ENCODE measurements at places on chromosomes 7 and 10. TPM values are rescaled to one million over a fixed set of nuclear protein-coding genes. Genes with fewer than 3 reads are reported as not detected.

The MARVELD1 gene
- 4.0 TPM for polyA plus RNA-seq

The GRM3 gene
- not detected for polyA plus RNA-seq

The WEE2 gene
- not detected for polyA plus RNA-seq

The SHOC2 gene
- polyA plus RNA-seq = 27.3 TPM

GRCh38 chr10:15123749-15124184 lies 26.6 kb downstream of the RPP38 start:
- no peaks in the 10 kb centered on the region for H3K4me1 ChIP-seq
- no peak overlapping the region for H3K4me3 ChIP-seq
- H3K36me3 ChIP-seq = peaks cover 40% of the 10 kb centered on the region
- no peak overlapping the region for H3K27ac ChIP-seq

DNA sequence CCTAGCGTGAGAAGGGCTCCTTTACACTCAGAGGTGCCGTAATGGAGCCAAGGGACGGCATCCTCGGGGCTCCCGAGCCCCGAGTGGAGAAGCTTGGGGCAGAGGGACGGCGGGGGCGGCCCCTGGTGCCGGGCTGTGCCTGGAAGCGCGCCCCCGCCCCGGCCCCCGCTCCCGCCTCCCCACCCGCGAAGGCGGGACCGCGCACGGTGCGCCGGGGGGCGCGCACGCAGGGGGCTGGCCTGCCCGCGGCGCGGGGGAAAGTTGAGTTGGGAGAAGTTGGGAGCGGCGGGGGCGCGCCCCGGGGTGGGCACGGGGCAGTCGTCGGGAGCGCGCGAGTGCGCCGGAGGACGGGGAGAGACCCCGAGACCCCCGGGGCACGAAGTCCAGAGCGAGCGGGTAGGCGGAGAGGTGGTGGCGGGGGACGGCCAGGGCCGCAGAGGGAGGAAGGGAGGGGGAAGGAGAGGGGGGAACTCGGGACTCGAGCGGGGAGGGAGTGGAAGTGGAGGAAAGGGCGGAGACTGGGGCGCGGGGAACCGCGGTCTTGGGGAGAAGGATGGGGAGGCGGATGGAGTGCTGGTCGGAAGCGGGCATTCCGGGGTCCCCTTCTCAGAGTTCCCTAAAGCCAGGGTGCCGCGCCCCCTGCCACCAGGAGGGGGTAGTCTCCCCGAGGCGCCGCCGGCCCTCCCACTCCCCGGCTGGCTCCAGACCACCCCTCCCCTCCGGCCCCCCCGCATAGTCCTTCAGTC lies at the start of gene SLC4A2:
Gene SLC4A2, plus strand, starts transcription at position 223 of the 746 bp plus-strand sequence. CDS start 2,399 bp downstream, outside the sequence.
- DNase-seq = peak; percentile 94
- peaks cover 6% of the 10 kb centered on the region for H3K36me3 ChIP-seq
- H3K27ac ChIP-seq = peak within 1 kb of the TSS; percentile 91
- no peaks in the 10 kb centered on the region for H3K4me1 ChIP-seq
- H3K27me3 ChIP-seq = no peaks in the 10 kb centered on the region

- no peak for DNase-seq
- H3K4me3 ChIP-seq = no peak overlapping the region
- H3K36me3 ChIP-seq = no peaks in the 10 kb centered on the region
- no peaks in the 10 kb centered on the region for H3K4me1 ChIP-seq
- H3K27ac ChIP-seq = no peak overlapping the region
- no peaks in the 10 kb centered on the region for H3K27me3 ChIP-seq
Observed at GRCh38 chr10:5711642-5712041, 27.0 kb downstream of the TASOR2 start.

The CCL26 gene
- polyA plus RNA-seq = not detected

DNA sequence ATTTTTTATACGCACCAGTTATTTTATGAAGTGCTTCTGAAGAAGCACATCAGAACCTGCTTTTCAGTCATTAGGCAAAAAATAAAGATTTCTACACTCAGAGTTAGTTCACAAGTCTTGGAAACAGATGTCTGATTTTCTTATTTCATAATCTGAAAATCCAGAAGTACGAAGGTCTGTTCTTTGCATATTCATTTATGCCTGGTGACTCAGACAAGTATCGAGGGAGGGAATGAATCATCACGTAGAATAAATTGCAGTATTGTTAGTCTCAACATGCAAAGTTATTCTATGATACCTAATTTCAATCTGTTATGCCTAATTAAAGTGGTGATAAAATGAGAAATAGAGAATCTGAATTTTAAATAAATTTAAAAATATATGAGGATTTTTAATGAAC lies 113.6 kb upstream of the SEM1 start:
- H3K27ac ChIP-seq = no peak overlapping the region
- H3K4me3 ChIP-seq = no peak overlapping the region
- H3K27me3 ChIP-seq = no peaks in the 10 kb centered on the region
- no peak for DNase-seq

GRCh38 chr10:89236226-89236797 lies 15.3 kb downstream of the LIPA start:
- no peaks in the 10 kb centered on the region for H3K27me3 ChIP-seq
- peaks cover 7% of the 10 kb centered on the region for H3K4me1 ChIP-seq
- H3K36me3 ChIP-seq = no peaks in the 10 kb centered on the region
- no peak overlapping the region for H3K4me3 ChIP-seq
- no peak overlapping the region for H3K27ac ChIP-seq
- no peak for DNase-seq

The PAX4 gene
- polyA plus RNA-seq = 0.31 TPM

- H3K36me3 ChIP-seq = no peaks in the 10 kb centered on the region
- no peak overlapping the region for H3K4me3 ChIP-seq
- peaks cover 23% of the 10 kb centered on the region for H3K4me1 ChIP-seq
- no peak overlapping the region for H3K27ac ChIP-seq
- DNase-seq = peak; percentile 72
Observed at GRCh38 chr7:29453021-29453420, 110.6 kb upstream of the PRR15 start.

The SNCG gene
- 2.4 TPM for polyA plus RNA-seq

The C10orf95 gene
- polyA plus RNA-seq = not detected

The BEND7 gene
- polyA plus RNA-seq = 33.8 TPM

The CAV2 gene
- 25.5 TPM for polyA plus RNA-seq

The CARD11 gene
- 5.4 TPM for polyA plus RNA-seq

- H3K27me3 ChIP-seq = no peaks in the 10 kb centered on the region
- H3K36me3 ChIP-seq = no peaks in the 10 kb centered on the region
- DNase-seq = peak; percentile 93
- peaks cover 12% of the 10 kb centered on the region for H3K4me1 ChIP-seq
Observed at GRCh38 chr7:122886357-122887081, at the start of gene CADPS2. TSS of gene CADPS2 (minus strand) at chr7:122886460. CDS start at chr7:122886337, 123 bp downstream.

GRCh38 chr10:48705401-48705938 lies 20.8 kb downstream of the WDFY4 start:
- H3K27ac ChIP-seq = no peak overlapping the region
- DNase-seq = no peak
- no peak overlapping the region for H3K4me3 ChIP-seq
- no peaks in the 10 kb centered on the region for H3K36me3 ChIP-seq
- H3K27me3 ChIP-seq = no peaks in the 10 kb centered on the region
- H3K4me1 ChIP-seq = no peaks in the 10 kb centered on the region

- peaks cover 4% of the 10 kb centered on the region for H3K4me1 ChIP-seq
- DNase-seq = no peak
- H3K36me3 ChIP-seq = peaks cover 11% of the 10 kb centered on the region
- H3K4me3 ChIP-seq = no peak overlapping the region
- H3K27ac ChIP-seq = no peak overlapping the region
- H3K27me3 ChIP-seq = no peaks in the 10 kb centered on the region
Observed at GRCh38 chr10:73809061-73809818, 2.2 kb downstream of the NDST2 start.

The DIP2C gene
- 3.2 TPM for polyA plus RNA-seq

The OPN1SW gene
- polyA plus RNA-seq = 0.13 TPM

DNA sequence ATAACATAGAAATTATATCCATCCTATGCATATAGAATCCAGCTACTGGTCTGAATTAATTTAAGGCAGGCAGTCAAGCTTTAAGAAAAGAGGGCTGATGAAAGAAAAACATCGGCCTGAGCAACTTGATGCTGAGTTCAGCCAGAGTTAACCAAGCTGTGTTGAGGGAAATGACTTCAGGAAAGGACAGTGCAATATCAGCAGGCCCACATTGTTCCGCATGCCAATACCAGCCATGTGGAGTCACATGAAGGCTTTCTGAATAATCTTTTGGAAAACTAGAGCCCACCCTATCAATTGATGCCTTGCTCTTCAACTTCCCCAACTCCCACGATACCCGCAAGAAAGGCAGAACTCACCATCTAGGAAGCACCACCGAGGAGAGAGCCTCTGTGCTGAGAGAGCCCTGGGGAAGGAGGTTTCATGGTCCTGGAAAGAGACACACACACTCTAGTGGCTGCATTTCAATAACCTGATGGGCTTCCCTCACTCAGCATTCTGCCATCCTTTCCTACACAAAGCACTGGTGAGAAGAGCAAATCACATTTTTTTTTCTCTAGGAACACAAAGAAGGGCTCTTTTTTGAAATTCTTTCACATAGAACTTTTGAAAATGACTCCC lies 125.8 kb upstream of the PTN start:
- H3K27me3 ChIP-seq = no peaks in the 10 kb centered on the region
- no peaks in the 10 kb centered on the region for H3K36me3 ChIP-seq

GRCh38 chr7:90769036-90769435 lies 172.9 kb downstream of the CDK14 start:
- no peaks in the 10 kb centered on the region for H3K4me1 ChIP-seq
- DNase-seq = no peak
- H3K36me3 ChIP-seq = no peaks in the 10 kb centered on the region
- no peaks in the 10 kb centered on the region for H3K27me3 ChIP-seq
- no peak overlapping the region for H3K27ac ChIP-seq
- no peak overlapping the region for H3K4me3 ChIP-seq

- peak; percentile 30 for DNase-seq
- no peak overlapping the region for H3K4me3 ChIP-seq
- no peaks in the 10 kb centered on the region for H3K27me3 ChIP-seq
- no peaks in the 10 kb centered on the region for H3K4me1 ChIP-seq
- no peaks in the 10 kb centered on the region for H3K36me3 ChIP-seq
- no peak overlapping the region for H3K27ac ChIP-seq
Observed at GRCh38 chr10:60955957-60956425, 12.0 kb upstream of the RHOBTB1 start.

GRCh38 chr7:94394437-94395140 lies at the start of gene COL1A2:
TSS of gene COL1A2 (plus strand) at chr7:94394895. CDS start at chr7:94395032, 137 bp downstream.
- DNase-seq = peak; percentile 1
- H3K27me3 ChIP-seq = no peaks in the 10 kb centered on the region
- H3K36me3 ChIP-seq = no peaks in the 10 kb centered on the region
- H3K4me1 ChIP-seq = no peaks in the 10 kb centered on the region
- peak within 1 kb of the TSS; percentile 88 for H3K27ac ChIP-seq
- no peak within 1 kb of the TSS for H3K4me3 ChIP-seq

DNA sequence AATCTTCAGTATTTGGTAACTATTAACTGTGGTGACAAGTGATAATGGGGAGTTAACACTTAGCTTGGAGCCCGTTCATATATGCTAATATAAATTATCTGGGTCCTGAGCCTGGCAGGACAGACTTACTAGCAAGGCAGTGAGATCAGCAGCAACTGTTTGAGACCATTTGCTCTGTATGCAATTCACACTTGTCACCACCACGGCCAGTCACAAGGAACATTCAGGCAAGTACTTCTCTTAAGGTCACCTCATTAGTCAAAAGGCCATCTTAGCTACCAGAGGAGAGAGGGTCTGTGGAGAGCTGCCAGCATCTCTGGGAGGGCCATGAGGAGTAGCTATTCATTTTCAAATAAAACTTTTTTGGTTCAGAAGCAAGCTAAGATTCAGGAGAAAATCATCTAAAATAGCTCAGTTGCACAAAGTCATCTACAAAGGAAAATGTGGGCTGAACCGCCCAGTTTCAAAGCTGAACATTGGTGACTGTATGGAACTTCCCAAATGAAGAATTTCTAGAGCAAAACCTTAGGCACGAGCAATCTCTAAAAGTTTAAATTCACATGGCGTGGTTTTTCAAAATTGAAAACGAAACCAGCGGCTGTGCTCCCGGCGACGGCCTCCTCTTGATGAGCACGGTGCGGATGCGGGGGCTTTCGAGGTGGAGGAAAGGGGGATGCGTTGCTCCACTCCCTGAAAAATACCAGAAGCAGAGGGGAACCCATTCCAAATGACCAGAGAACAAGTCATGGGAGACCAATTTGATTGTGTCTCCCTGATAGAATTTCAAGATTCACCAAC lies 233.5 kb upstream of the MGMT start:
- H3K4me3 ChIP-seq = no peak overlapping the region
- H3K36me3 ChIP-seq = no peaks in the 10 kb centered on the region
- DNase-seq = no peak
- H3K27me3 ChIP-seq = no peaks in the 10 kb centered on the region
- H3K4me1 ChIP-seq = no peaks in the 10 kb centered on the region

DNA sequence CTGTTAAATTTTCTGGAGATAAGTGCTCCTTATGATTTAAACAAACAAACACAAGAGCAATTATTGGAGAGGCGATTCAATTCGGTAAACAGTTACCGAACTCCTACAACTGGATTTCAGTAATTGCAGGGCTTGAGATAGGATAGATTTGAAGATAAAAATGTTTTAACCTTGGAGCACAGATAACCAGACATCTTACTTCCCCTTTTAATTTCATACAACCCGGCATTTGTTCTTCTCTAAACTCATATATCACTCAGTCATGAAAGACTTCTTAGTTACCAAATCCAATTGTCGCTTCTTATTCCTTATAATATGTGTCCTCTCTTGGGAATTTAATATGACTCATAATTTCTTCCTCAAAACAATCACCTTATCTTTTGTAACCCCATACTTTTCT lies 235.9 kb upstream of the CSTF2T start:
- H3K36me3 ChIP-seq = no peaks in the 10 kb centered on the region
- no peak overlapping the region for H3K4me3 ChIP-seq
- DNase-seq = no peak
- no peaks in the 10 kb centered on the region for H3K4me1 ChIP-seq
- H3K27ac ChIP-seq = no peak overlapping the region

GRCh38 chr10:118585794-118586193 lies 9.7 kb downstream of the PRLHR start:
- DNase-seq = no peak
- no peaks in the 10 kb centered on the region for H3K36me3 ChIP-seq
- no peak overlapping the region for H3K4me3 ChIP-seq
- no peaks in the 10 kb centered on the region for H3K4me1 ChIP-seq

DNA sequence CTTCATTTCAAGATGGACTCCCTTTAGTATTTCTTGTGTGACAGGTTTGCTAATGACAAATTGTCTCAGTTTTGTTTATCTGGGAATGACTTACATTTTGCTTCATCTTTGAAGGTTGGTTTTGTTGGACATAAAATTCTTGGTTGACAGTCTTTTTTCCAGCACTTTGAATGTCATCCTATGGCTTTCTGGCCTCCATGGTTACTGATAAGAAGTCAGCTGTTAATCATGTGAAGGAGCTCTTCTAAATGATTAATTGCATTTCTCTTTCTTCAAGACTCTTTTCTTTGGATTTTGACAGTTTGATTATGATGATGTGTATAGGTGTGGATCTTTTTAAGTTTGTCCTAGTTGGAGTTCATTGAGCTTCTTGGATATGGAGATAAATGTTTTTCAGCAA lies 26.9 kb upstream of the HHEX start:
- DNase-seq = no peak
- no peaks in the 10 kb centered on the region for H3K27me3 ChIP-seq
- H3K4me3 ChIP-seq = no peak overlapping the region
- no peaks in the 10 kb centered on the region for H3K4me1 ChIP-seq

GRCh38 chr10:119500123-119500795 lies 42.3 kb downstream of the RGS10 start:
- no peaks in the 10 kb centered on the region for H3K4me1 ChIP-seq
- H3K27ac ChIP-seq = no peak overlapping the region
- no peak for DNase-seq
- no peak overlapping the region for H3K4me3 ChIP-seq

GRCh38 chr10:64771253-64772050 lies 1250.3 kb downstream of the REEP3 start:
- H3K27me3 ChIP-seq = no peaks in the 10 kb centered on the region
- DNase-seq = no peak
- no peak overlapping the region for H3K4me3 ChIP-seq
- peaks cover 7% of the 10 kb centered on the region for H3K4me1 ChIP-seq
- no peak overlapping the region for H3K27ac ChIP-seq
